ENCODE measurements at places on chromosomes 3 and 15.

GRCh38 chr15:36160351-36160750 lies 419.1 kb upstream of the CDIN1 start:
- H3K36me3 ChIP-seq, result no peaks in the 10 kb centered on the region
- H3K27ac ChIP-seq, result no peak overlapping the region
- no peak overlapping the region for H3K4me3 ChIP-seq
- H3K4me1 ChIP-seq, result no peaks in the 10 kb centered on the region

- H3K36me3 ChIP-seq, result no peaks in the 10 kb centered on the region
- no peak overlapping the region for H3K4me3 ChIP-seq
- no peak overlapping the region for H3K27ac ChIP-seq
- no peaks in the 10 kb centered on the region for H3K4me1 ChIP-seq
- DNase-seq, result no peak
Measured at GRCh38 chr15:61038387-61038786, 190.7 kb downstream of the RORA start.

GRCh38 chr15:52466134-52466701 lies 62.5 kb downstream of the MYO5A start:
- no peaks in the 10 kb centered on the region for H3K27me3 ChIP-seq
- no peak for DNase-seq
- H3K36me3 ChIP-seq, result no peaks in the 10 kb centered on the region
- peaks cover 10% of the 10 kb centered on the region for H3K4me1 ChIP-seq
- no peak overlapping the region for H3K27ac ChIP-seq

DNA sequence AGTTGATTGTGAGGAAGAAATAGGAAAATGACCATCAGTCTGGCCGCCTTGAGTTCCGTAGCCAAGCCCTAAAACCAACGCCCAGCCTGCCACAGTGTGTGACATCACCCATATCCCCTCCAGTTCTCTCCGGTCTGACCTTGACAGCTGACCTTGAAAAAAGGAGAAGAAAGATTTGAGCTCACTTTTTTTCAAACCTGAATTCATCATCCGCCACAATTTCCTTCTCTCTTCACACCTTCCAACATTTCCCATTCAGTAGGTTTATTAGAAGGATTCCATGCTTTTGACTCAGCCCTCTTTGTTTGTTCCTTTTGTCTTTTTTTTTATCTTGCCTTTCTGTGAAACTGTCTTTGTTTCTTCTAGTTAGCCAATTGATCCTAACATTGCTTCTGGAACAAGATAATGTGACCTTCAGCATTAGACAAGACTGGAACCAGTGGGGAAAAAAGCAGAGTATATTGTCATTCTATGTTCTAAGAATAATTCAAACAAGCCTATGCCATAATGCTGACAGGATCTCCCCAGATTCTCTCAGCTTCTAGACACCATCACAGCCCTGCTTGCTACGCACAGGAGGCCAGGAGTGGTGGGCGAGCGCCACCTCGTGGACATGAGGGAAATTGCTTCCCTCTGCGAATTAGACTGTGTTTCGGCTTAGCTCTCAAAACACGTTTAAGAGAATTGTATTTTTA lies 283.1 kb downstream of the FGF12 start:
- peaks cover 23% of the 10 kb centered on the region for H3K27me3 ChIP-seq
- no peak for DNase-seq
- H3K4me1 ChIP-seq, result no peaks in the 10 kb centered on the region
- H3K27ac ChIP-seq, result no peak overlapping the region

GRCh38 chr3:88678747-88679146 lies 428.7 kb upstream of the EPHA3 start:
- DNase-seq, result no peak
- H3K4me3 ChIP-seq, result no peak overlapping the region
- peaks cover 4% of the 10 kb centered on the region for H3K4me1 ChIP-seq

GRCh38 chr15:66698971-66699370 lies 3.1 kb upstream of the SMAD6 start:
- H3K36me3 ChIP-seq, result no peaks in the 10 kb centered on the region
- peaks cover 9% of the 10 kb centered on the region for H3K27me3 ChIP-seq
- DNase-seq, result no peak
- H3K27ac ChIP-seq, result no peak overlapping the region
- no peak overlapping the region for H3K4me3 ChIP-seq
- no peaks in the 10 kb centered on the region for H3K4me1 ChIP-seq

GRCh38 chr3:139312959-139313358 lies 30.9 kb upstream of the MRPS22 start:
- no peak for DNase-seq
- H3K4me1 ChIP-seq, result peaks cover 34% of the 10 kb centered on the region
- no peaks in the 10 kb centered on the region for H3K36me3 ChIP-seq
- H3K27ac ChIP-seq, result no peak overlapping the region
- H3K4me3 ChIP-seq, result no peak overlapping the region
